ENCODE measurements at places on chromosomes 6 and 20.

DNA sequence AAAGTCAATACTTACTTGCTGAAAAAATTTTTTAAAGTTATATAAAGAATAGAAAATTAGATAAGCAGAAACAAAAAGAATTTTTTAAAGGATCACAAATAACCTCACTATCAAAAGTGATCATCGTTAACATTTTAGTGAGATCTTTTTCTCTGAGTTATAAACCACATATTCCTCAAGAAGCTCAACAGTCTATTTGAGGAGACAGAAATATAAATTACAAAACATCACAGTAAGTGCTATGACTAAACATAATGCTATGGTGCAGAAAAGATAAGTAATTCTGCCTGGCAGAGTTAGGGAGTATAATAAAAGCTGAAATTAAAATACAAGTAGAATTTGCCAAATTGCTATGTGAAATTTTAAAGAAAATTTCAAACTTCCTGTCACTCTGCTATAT is 226.7 kb downstream of the LMBRD1 start:
- DNase-seq, result no peak

GRCh38 chr20:40010483-40010882 is 678.6 kb downstream of the MAFB start:
- no peak for DNase-seq

DNA sequence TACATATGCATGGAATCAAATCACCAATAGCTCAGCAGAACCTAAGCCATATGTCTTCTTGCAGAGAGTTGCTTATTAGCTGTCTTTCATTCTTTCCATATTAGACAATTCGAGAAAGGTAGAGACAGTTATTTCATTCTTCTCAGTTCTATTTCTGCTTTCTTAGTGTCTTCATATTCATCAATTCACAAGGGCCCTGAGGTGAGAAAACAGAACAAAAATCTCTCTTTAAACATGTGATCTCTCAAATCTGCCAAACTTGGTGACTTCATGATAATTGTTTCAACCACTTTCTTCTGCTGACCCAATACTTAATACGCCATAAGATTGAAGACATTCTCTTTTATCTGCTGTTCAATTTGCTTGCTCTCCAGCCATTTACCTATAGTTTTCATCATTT is 229.7 kb upstream of the MARCKS start:
- DNase-seq, result no peak

DNA sequence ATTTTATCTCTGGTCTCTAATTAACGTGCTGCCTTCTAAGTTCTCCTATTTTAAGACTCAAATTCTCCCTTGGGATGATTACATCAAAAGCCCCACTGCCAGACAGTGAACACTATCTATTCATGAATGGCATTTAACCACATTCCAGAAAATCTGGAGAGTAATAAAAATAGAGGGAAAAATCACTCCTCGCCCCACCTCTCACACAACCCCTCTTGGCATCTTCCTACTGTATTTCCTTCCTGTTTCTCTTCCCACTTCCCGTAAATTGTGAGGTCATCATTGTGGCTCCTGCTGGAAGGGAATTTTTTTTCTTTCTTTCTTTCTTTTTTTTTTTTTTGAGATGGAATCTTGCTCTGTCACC is 31.5 kb downstream of the RAB44 start:
- DNase-seq, result no peak

GRCh38 chr6:168384045-168385036 is 56.6 kb upstream of the SMOC2 start:
- DNase-seq, result no peak

- no peak for DNase-seq
Measured at GRCh38 chr6:134177753-134178160, 125.3 kb upstream of the SLC2A12 start.

DNA sequence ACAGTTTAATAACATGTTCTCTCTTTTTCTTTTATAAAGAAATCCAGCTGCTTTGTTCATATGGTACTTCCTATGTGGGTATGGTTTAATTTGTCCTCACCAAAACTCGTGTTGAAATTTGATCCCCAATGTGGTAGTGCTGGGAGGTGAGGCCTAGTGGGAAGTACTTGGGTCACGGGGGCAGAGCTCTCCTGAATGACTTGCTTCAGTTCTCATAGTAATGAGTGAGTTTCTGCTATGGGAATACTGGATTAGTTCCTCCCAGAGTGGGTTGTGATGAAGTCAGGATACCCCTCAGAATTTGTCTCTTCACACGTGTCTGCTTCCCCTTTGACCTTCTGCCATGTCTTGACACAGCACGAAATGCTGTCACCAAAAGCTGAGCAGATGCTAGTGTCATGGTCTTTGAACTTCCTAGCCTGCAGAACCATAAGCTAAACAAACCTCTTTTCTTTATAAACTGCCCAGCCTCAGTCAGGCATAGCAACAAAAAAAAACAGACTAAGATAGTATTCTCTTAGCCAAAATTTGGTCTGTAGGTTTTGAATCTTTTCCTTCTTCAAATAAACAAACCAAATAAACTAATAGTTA is 87.8 kb upstream of the HS3ST5 start:
- no peak for DNase-seq

GRCh38 chr6:67391955-67392354 is 1243.1 kb upstream of the ADGRB3 start:
- DNase-seq, result no peak

- DNase-seq, result no peak
Measured at GRCh38 chr20:53097371-53097770, 125.2 kb downstream of the TSHZ2 start.

- no peak for DNase-seq
Measured at GRCh38 chr20:63884506-63885263, 10.2 kb upstream of the DNAJC5 start.

DNA sequence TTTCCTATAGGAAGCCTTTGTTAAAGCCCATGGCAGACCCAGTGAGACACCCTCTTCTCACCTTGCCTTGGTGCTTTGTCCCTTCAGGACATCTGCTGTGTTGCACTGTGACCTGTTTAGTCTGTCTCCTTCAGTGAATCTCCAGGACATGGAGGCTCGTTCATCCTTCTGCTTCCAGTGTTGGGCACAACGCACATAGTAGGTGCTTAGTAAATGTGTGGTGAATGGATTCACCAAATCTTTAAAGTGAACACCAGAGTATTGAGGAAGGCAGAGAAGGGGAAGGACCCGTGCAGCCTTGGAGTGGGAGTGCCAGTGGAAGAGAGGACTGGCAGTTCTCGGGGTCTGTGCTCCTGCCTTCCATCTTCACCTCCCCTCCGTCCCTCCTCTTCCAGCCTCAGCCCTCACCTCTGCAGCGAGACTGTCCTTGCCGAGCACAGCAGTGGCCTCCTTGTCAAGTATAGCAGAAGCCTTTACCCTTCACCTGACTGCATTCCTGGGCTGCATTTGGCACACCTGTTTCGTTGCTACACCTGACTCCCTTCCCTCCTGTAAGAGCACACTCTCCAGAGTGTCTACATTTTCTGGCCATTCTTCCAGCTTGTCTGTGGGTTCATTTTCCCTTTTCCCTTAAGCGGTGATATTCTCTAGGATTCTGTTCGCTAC is 49.2 kb downstream of the ARID1B start:
- no peak for DNase-seq

GRCh38 chr6:21588481-21589351 is 4.8 kb upstream of the SOX4 start:
- no peak for DNase-seq

- DNase-seq, result no peak
Measured at GRCh38 chr20:5947276-5947675, 3.1 kb downstream of the TRMT6 start.

GRCh38 chr20:23387118-23387443 is 25.1 kb downstream of the GZF1 start:
- DNase-seq, result no peak

- DNase-seq, result no peak
Measured at GRCh38 chr6:63346217-63346835, 26.5 kb upstream of the LGSN start.

DNA sequence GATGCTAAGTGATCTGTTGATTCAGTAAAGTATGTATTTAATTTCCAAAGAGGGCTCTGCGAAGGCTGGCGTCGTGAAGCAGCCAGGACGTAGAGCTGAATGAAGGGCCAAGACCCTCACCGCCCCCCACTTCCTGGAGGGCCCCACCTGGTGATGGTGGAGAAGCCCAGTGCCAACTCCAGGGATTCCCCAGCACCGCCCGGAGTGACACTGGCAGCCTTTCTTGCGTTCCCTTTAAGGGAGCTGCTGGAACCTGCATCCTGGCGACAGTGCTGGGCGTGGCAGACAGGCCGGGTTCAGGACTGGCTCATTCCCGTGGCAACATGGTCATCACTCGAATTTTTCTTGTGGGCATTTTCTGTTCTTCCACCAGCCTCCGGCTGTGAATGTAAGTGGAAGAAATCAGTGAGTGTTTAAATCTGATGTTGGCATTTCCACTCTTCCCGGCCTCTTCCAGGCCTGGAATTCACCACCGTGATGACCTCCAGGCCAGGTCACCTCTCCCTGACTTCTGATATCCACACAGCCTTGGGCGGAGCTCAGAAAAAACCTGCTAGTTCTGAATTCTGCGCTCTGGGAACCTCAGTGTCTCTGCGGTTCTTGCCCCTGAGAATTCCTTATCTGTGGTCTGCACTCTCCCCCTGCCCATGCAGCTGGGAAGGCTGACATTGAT is 57.4 kb upstream of the DACT2 start:
- no peak for DNase-seq

- no peak for DNase-seq
Measured at GRCh38 chr6:42790549-42791181, 8.8 kb downstream of the BICRAL start.

GRCh38 chr6:5751525-5752390 is 255.0 kb downstream of the NRN1 start:
- no peak for DNase-seq

DNA sequence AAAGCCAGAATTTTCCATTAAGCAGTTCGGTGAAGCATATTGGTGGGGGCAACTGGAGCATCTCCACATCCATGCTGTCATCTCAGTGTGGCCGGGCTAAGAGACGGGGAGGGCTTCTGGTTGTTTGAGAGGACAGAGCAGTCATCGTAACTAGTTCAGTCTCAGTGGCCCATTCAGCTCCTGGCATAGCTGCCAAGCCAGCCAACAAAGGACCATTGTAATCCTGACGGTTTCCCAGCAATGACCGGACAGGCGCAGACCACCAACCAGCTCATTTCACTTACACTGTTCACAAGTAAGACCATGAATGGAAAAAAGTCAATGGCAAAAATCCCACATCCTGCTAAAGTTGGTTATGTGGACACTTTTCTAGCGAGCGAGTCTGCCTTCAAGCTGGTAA is 14.9 kb upstream of the HDDC2 start:
- DNase-seq, result no peak

- DNase-seq, result no peak
Measured at GRCh38 chr6:16412982-16413381, 174.6 kb downstream of the GMPR start.

GRCh38 chr20:59589086-59589684 is 15.2 kb upstream of the PHACTR3 start:
- DNase-seq, result no peak

DNA sequence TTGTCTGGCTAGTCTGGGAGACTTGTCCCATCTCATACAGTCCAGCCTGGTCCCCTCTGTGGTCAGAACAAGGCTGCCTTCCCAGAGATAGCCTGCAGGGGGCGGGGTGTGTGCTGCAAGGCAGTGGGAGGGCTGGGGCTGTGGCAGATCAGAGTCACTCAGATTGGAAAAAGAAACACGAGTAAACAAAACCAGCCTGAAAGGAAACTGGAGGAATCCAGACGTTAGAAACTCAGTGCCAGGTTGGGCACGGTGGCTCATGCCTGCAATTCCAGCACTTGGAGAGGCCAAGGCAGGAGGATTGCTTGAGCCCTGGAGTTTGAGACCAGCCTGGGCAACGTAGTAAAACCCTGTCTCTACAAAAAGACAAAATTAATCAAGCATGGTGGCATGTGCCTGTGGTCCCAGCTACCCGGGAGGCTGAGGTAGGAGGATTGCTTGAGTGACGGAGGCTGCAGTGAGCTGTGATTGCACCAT is 20.2 kb downstream of the LEMD2 start:
- no peak for DNase-seq

DNA sequence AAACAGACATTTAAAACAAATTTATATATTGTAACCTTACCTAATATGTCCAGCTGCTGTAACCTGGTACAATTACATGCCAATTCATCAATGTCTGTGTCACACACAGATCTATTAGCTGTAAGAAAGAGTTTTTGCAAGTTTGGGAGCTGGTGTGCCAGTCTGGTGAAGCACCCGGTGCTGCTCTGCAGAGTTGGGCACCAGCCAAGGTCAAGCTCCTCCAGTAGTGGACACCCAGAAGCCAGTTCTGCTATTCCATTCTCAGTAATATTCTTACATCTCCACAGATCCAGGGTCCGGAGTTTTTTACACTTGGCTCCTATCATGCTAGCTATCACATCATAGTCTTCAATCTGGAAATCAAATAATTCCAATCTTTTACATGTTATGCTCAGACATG is 41.0 kb downstream of the POU3F2 start:
- DNase-seq, result no peak

DNA sequence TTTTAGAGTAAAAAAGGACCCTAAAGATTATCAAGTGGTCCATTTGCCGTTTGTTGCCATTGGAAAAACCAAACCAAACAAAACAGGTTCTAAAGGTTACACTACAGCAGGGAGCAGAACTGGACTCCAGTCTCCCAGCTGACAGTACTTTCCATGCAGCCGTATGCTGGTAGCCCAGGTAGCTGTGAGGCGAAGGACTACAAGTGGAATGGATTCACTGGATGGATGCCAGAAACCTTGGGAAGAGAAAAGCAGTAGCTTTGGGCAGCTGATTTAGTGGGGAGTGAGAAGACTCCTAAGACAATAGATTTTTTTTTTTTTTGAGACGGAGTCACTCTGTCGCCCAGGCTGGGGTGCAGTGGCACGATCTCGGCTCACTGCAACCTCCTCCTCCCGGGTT is 88.3 kb downstream of the SASH1 start:
- no peak for DNase-seq

DNA sequence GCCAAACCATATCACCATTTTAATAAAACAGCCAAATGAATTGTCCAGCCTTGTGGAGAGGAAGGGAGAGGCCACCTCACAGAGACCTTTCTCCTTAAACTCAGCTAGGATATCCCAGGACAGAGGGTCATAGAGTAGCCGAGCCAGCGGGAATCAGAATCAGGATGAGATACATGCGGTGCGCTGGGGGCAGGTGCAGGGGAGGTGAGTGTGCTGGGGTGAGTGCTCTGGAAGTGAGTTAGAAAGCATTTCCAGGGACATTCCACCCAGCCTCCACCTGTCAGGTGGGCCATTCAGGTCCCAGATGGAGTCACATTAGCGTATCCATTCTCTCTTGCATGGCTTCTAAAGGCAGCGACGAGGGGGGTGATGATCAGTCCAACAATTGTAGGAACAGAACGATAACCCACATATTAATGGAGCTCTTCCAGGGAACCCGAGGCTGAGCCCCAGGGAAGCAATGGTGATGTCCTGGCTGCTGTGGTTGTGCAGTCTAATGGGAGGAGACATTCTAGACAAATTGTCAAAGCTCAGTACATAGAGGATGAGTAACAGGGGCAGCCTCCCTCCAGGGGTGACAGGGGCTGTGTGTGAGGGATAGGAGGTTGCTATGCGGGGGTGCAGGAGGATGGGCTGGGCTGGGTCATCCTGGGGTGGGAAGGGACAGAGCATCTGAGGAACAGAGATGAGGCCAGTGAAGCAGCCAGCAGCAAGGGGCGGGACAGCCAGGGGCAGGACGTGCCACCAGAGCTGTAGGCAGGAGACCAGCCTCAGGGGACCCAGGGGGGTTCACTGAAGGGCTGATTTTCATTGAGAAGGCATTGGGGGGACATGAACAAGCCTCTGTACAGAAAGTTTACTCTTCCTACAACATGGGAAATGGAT is 88.7 kb upstream of the FRMD1 start:
- DNase-seq, result no peak

All from cortex of kidney (tissue), 1 donor.